Cerebellar nuclear complex (tissue), 1 donor: ENCODE measurements at places on chromosomes 6 and 20.

DNA sequence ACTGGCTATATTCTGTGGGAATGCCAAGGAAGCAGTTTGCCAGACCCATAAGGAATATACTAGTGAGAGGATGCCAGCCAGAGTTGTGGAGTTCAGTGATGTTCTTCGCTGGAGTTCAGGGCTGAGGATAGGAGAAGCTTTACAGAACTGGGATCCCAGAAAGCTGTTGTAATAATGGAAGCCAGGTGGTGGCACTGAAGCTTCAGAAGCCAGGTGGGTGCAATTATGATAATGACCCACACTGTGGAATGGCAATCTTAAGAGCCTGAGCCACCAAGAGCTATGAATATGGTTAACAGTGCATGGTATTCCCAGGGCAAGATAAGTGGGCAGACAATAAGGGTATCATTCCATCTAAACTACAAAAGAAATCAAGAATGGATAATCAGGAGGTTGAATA lies 25.1 kb upstream of the ENPP1 start:
- DNase-seq, result no peak

GRCh38 chr6:33732817-33733708 lies 13.6 kb downstream of the IP6K3 start:
- DNase-seq, result no peak

GRCh38 chr6:56841751-56842150 lies 113.2 kb upstream of the BEND6 start:
- DNase-seq, result no peak

DNA sequence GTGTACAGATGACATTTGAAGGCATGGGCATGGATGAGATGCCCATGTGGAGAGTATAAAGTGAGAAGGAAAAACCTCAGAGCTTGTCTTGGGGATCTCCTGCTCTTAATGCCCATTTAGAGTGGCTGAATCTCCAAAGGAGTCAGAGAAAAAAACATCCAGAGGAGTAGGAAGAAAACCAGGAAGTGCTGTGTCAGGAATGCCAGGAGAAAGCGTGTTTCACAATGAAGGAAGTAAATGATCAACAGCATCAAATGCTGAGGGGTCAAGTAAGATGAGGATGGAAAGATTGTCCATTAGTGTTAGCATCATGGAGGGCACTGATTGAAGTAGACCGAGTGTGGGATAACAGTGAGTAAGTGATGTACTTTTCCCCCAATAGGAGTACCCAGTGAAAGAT lies 56.1 kb downstream of the FIG4 start:
- DNase-seq, result no peak

- no peak for DNase-seq
These were observed 186.5 kb upstream of the TSHZ2 start for GRCh38 chr20:52785679-52786078.

DNA sequence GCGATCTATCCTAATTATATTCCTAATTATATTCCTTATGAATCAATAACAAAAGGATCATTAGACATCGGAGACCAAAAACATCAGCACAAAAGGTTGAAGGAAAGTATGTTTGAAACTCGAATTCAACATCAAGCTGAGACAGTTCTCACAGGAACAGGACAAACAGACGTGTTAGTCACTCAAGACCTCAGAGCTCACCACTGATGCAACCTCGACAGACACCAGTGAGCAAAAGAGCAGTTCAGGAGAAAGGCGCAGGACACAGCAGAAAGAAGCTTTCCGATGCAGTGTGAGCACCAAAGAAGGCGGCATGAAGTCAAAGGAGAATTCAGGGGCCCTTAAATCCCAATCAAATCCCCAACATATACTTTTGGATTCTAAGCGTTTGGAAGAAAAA lies 6.3 kb upstream of the RAMACL start:
- DNase-seq, result no peak

- DNase-seq, result peak; percentile 88
These were observed 5.0 kb downstream of the KIF3B start for GRCh38 chr20:32282461-32282860.
